Heart left ventricle (tissue), 16 donors: ENCODE measurements at places on chromosomes 2 and 18. TPM values are rescaled to one million over a fixed set of nuclear protein-coding genes. Genes with fewer than 3 reads are reported as not detected.

The CAVIN2 gene
- total RNA-seq, result 93.0 TPM

The NMUR1 gene
- total RNA-seq, result not detected

The CYP27A1 gene
- total RNA-seq, result 10.1 TPM

- peak overlapping the region; percentile 50 for H3K27ac ChIP-seq
- H3K36me3 ChIP-seq, result no peaks in the 10 kb centered on the region
- no peaks in the 10 kb centered on the region for H3K27me3 ChIP-seq
- no peak overlapping the region for H3K4me3 ChIP-seq
Measured at GRCh38 chr2:161136696-161137324, 23.4 kb upstream of the TANK start.

DNA sequence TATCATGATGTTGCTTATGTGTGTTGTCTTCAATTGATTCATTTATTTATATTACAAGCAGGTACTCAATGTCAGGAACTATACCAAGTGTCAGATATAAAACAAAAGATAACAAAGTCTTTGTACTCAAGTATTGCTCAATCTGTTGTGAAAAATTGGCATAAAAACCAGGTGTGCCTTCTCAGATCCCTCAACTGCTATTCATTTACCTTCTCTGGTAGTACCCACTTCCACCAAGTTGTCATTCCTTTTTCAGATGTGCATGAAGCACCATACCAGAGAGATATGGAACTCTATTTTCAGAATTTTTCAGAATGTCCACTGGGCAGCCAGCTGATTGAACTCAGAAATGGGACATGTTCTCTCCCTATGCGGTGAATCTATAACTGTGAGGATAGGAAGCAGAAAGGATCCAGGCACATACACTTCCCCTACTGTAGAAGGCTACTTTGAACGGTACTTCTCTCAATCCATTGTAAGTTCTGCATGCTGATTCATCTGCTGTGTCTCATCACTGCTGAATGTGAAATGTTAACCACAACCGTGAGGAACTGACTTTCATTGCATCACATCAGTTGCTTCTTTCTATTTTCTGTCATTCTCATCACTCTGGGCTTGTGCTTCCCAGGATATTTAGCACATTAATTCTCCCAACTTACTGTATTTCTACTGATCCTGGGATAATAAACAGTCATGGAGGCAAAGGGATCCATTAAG is 1621.3 kb downstream of the SUCLG1 start:
- H3K4me1 ChIP-seq, result no peaks in the 10 kb centered on the region
- H3K27me3 ChIP-seq, result no peaks in the 10 kb centered on the region
- no peak overlapping the region for H3K4me3 ChIP-seq
- H3K36me3 ChIP-seq, result no peaks in the 10 kb centered on the region

DNA sequence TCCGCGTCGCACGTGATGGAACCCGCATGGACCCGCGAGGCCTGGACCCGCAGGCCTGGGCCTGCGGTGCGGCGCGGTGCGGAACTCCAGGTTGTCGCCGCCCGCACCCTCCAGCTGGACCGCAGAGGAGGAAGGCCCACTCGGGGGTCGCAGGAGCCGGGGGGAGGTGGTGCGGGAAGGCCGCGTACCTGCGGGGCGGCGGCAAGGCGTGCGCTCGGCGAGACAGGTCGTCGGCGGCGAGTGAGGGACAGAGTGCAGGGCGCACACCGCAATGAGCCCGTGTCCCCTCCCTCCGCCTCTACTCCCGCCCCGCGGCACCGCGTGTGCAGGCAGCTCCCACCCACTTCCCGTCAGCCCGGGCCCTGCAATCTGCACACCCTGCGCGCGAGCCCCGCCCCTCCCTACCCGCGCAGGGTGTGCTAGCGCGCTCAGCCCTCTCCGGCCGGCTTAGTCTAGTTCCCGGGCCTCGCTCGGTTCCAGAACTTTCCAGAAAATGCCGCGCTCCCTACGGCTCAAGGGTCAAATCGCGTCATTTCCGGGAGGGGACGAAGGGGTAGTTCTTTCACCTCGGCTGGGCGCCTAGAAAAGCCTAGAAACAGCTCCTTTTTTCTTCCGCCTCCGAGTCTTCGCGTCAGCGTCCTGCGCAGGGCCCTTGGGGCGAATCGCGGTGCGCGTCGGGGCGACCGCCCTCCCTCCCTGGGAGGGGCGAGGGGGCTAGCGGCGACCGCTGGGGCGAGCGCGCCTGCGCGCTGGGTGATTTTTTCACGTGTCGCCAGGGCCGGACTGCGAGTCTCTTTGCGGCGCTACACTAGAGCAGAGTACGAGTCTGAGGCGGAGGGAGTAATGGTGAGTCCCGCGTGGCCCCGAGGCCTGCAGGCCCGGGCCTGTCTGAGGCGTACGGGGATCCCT is at the start of the genes HSPD1 and HSPE1:
TSS of gene HSPD1 (minus strand) at position 247 of the 909 bp plus-strand sequence. CDS start 992 bp downstream, outside the sequence.
TSS of gene HSPE1 (plus strand) at position 786 of the 909 bp plus-strand sequence. CDS start at position 844, 58 bp downstream.
- H3K4me3 ChIP-seq, result peak within 1 kb of the TSS; percentile 74
- H3K4me1 ChIP-seq, result peaks cover 21% of the 10 kb centered on the region
- no peaks in the 10 kb centered on the region for H3K27me3 ChIP-seq
- peak; percentile 99 for DNase-seq
- H3K27ac ChIP-seq, result peak within 1 kb of the TSS; percentile 95

DNA sequence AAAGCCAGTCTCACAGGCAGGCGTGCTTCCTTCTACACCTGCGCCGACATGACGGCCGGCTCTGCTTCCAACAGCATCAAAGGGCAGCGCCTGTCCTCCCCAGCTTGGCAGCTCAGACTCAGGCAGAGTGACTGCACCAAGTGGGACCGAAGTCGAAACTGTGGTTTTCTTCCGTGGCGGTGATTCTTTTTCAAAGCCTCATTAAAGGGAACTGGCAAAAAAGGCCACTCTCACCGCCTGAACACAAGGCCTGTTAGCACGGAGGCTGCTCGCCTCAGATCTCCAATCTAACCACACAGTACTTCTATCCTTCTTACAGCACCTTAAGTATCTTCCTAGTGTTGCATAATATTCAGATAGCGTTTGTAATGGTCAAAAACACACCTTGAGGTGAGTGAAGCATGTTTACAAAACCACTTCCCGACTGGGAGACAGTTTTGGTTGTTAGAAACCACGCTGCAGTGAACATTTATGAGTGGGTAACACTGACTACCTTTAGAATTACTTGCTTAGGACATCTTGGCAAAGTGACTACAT is 236.4 kb downstream of the HDAC4 start:
- peaks cover 10% of the 10 kb centered on the region for H3K36me3 ChIP-seq
- peak; percentile 21 for DNase-seq
- H3K4me3 ChIP-seq, result no peak overlapping the region
- no peaks in the 10 kb centered on the region for H3K4me1 ChIP-seq

DNA sequence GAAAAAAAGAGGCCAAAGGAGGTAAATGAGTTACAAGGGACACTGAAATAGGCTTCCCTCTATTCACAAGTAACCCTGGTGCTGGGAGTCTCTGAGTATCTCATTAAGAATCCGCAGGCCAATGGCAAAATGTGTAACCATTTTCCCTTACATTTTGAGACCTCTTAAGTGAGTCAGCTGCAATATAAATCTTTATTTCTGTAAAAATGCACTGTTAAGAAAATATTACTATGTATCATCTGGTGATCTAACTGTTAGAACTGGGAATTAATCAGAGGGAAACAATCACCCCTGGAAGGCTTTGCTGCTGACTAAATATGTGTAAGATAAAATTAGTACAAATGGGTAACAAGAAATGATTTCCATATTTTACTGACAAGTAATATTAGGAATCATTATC is 483.1 kb upstream of the CHST9 start:
- no peak overlapping the region for H3K27ac ChIP-seq
- no peaks in the 10 kb centered on the region for H3K4me1 ChIP-seq
- DNase-seq, result no peak
- H3K27me3 ChIP-seq, result no peaks in the 10 kb centered on the region
- no peak overlapping the region for H3K4me3 ChIP-seq

DNA sequence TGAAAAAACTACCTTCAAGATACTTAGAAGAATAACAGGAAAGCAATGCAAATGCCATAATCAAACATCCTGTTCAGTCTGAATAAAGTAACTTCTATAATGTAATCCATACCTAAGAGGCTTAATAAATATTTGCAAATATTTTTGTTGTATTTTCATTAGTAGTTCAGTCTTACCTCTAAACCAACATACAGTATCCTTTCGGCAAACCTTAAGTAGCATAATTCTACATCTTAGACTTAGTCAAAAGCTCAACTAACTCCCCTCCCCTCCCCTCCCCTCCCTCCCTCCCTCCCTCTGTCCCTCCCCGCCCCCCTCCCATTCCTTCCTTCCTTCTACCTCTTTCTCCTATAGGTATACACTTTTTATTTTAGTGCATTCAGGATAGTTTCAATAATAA is 1373.2 kb downstream of the SUCLG1 start:
- H3K4me3 ChIP-seq, result no peak overlapping the region
- H3K27me3 ChIP-seq, result no peaks in the 10 kb centered on the region
- peaks cover 15% of the 10 kb centered on the region for H3K4me1 ChIP-seq
- no peak overlapping the region for H3K27ac ChIP-seq
